ENCODE measurements at places on chromosomes 6 and 20.

GRCh38 chr6:161166176-161166575 is 107.7 kb downstream of the AGPAT4 start:
- DNase-seq, result no peak

GRCh38 chr6:17197607-17198006 is 83.6 kb upstream of the RBM24 start:
- no peak for DNase-seq

- DNase-seq, result no peak
These were observed 159.1 kb downstream of the PKHD1 start for GRCh38 chr6:51928320-51928719.

- DNase-seq, result peak; percentile 80
These were observed at the start of gene SNX21 for GRCh38 chr20:45833030-45833882. Gene SNX21 (plus strand): TSS chr20:45833799. CDS start chr20:45833920, 121 bp downstream.
